ENCODE measurements at places on chromosomes 11 and 22. TPM values are rescaled to one million over a fixed set of nuclear protein-coding genes. Genes with fewer than 3 reads are reported as not detected.

NEFH gene
- 0.08 TPM for total RNA-seq

DNA sequence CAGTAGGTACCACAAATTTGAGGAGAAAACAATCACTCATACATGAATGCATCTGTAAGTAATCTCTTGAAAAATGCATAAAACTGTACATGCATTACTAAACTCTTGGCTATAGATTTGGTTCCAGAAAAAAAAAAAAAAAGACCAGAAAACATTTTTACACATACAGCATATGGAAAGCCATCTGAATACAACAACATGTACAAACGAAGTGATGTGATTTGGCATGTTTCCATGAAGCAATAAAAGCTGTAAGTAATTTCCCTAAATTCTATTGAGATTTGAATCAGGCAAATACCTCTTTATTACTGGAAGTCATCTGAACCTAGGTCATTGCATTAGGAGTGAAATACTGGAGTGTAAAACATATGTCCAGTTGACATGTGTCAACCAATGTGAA, 31.9 kb upstream of the ZC3H12C start:
- no peaks in the 10 kb centered on the region for H3K4me1 ChIP-seq
- H3K27me3 ChIP-seq, result no peaks in the 10 kb centered on the region
- H3K27ac ChIP-seq, result no peak overlapping the region
- no peaks in the 10 kb centered on the region for H3K36me3 ChIP-seq

BID gene
- 10.7 TPM for total RNA-seq

DNA sequence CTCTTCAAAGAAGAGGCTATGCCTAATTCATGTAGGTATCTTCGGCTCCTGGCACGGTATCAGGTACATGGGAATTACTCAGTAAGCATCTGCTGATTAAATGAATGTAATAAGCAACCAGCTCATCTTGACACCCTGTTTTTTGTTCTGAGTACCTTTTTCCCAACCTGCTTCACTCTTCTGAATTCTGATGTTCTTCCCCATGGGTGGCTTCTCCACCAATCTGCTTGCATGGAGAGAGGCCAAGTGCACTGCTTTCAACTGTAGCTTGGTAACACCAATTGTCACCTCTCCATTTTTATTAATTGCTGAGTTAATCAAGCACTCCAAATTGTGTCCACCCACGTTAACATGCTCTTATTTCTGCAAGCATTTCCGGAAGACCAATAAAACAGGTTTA, 40.5 kb downstream of the LARGE1 start:
- peaks cover 46% of the 10 kb centered on the region for H3K4me1 ChIP-seq
- DNase-seq, result no peak
- no peak overlapping the region for H3K27ac ChIP-seq
- no peaks in the 10 kb centered on the region for H3K27me3 ChIP-seq
- no peaks in the 10 kb centered on the region for H3K36me3 ChIP-seq
- H3K4me3 ChIP-seq, result no peak overlapping the region

LINC01488 gene
- not detected for total RNA-seq

KLHL35 gene
- 0.64 TPM for total RNA-seq

DNA sequence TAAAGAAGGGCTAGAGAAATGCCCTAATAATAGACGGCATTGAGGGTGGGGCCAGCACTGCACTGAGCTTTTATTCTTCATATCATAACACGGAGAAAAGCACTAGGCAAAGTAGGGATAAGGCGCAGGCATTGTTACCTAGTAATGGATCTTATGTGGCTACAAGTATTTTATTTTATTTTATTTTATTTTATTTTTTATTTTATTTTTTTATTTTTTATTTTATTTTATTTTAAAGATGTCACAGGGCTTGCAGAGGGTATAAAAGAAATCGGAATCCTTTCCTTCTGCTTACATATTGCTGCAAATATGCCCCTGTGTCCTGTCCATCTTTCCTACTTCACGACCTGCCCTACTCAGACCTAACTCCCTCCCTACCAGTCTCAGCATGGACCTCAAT, 452.0 kb upstream of the KIRREL3 start:
- no peak overlapping the region for H3K4me3 ChIP-seq
- no peak overlapping the region for H3K27ac ChIP-seq
- no peaks in the 10 kb centered on the region for H3K4me1 ChIP-seq
- DNase-seq, result no peak
- no peaks in the 10 kb centered on the region for H3K36me3 ChIP-seq
- no peaks in the 10 kb centered on the region for H3K27me3 ChIP-seq
